ENCODE measurements at places on chromosomes 4 and X.

GRCh38 chrX:36431819-36432218, 512.3 kb downstream of the CFAP47 start:
- no peak for DNase-seq

DNA sequence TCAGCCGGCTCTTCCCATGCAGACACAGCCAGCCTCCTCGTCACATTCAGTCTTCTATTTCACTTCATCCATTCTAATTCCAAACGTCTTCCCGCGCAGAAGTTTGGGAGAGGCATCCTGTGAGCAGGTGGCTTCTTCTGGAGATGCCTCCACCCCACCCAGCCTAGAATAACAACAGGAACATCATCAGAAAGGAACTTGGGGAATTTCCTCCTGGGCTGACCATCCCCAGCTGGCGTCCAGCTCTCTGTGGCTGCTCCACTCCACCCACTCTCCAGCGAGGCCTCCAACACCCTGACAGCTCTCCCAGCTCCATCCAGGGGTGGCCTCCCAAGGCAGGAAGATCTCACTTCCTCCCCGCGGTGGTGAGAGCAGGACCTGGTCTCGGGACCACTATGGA, 5.5 kb upstream of the C4orf50 start:
- no peak for DNase-seq

GRCh38 chrX:10709276-10709675, 88.9 kb upstream of the MID1 start:
- no peak for DNase-seq

GRCh38 chrX:139875841-139876240, 57.0 kb downstream of the ATP11C start:
- no peak for DNase-seq

GRCh38 chrX:43559644-43560043, 96.5 kb upstream of the MAOA start:
- no peak for DNase-seq
